ENCODE measurements at places on chromosomes 6 and 20.
A peak's percentile ranks its signal among the peaks of the same experiment; 100 is the strongest.

GRCh38 chr6:129671442-129672340, 38.3 kb downstream of the ARHGAP18 start:
- DNase-seq = peak; percentile 24

- DNase-seq = no peak
These were observed 339.2 kb upstream of the JAG1 start for GRCh38 chr20:11012975-11013374.

DNA sequence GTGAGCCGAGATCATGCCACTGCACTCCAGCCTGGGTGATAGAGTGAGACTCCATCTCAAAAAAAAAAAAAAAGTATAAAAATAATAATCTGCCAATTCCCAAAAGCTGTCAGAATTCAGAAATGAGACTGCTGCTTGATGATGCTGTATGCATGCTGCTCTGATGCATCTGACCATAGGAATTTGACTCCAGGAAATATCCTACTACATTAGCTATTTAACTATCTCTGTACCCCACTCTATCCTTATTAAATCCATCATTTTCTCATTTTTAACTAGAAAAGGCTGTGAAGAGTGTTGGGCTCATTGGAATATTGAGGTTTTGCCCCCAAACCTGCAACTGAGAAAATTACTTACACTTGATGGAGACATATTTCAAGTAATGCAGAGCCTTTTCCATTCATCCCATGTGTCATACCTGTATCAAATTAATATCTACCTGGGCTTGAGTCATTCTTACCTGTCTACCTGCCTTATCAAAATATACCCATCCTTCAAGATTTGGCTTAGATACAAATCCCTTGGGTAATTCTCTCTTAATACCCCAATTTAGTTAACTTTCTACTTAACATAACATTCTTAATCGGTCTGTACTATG, 135.2 kb upstream of the PREP start:
- no peak for DNase-seq

- no peak for DNase-seq
These were observed 10.3 kb downstream of the GFRA4 start for GRCh38 chr20:3652676-3653596.

DNA sequence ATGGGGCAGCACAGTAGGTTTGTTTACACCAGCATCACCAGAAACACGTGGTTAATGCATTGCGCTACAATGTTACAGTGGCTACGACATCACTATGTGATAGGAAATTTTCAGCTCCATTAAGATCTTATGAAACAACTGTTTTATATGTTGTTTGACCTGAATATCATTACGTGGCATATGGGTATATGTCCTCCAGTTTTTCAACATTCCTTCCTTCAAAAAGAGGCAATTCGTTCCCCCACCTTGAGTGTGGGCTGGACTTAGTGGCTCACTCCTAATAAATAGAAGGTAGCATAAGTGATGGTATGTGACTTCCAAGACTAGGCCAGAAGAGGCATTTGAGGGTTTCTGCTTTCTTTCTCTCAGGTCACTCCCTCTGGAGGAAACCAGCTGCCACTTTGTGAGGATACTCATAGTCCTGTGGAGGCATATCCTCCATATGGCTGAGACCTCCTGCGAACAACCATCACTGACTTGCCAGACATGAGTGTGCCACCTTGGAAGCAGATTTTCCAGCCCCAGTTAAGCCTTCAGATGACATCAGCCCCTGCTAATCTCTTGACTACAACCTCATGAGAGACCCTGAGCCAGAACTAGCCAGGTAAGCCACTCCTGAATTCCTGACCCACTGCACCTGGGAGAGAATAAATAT, 2.3 kb upstream of the TRAM2 start:
- no peak for DNase-seq

- DNase-seq = no peak
These were observed 42.4 kb upstream of the ADGRF4 start for GRCh38 chr6:47655719-47656595.

- no peak for DNase-seq
These were observed 8.6 kb downstream of the HS3ST5 start for GRCh38 chr6:114334237-114334636.

- no peak for DNase-seq
These were observed 21.7 kb upstream of the TBC1D20 start for GRCh38 chr20:483815-484644.

DNA sequence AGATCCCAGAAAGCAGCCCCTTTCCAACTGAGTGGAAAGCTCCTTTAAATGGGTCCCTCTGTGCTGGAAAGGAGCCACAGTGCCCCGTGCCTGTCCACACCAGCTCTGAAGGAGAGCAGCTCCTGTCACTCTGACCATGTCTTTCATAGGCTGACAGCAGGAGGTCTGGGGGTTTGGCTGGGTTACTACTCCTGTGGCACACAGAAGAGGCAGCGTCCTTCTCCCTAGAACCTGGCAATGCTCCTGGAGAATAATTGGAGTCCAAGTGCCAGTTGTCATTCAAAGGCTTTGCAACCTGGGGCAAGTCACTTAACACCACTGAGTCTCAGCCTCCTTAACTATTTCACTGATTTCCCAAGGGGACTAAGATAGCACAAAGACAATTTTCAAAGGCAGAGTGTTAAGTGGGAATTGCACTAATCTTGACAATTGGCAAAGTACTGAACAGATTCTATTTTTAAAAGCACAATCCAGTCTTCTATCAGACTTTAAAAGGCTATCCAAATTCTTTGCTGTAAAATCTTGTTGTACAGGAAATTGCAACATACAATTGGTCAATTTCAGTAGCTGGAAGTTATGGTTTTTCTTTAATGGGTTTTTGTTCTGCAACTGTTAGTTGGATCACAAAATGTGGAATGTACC, 457.2 kb downstream of the KIF16B start:
- DNase-seq = no peak

Data from activated CD4-positive, alpha-beta T cell treated with anti-CD3 and anti-CD28 coated beads for 1 hour (primary cell).